ENCODE measurements at places on chromosomes 3 and 15.
A peak's percentile ranks its signal among the peaks of the same experiment; 100 is the strongest.

DNA sequence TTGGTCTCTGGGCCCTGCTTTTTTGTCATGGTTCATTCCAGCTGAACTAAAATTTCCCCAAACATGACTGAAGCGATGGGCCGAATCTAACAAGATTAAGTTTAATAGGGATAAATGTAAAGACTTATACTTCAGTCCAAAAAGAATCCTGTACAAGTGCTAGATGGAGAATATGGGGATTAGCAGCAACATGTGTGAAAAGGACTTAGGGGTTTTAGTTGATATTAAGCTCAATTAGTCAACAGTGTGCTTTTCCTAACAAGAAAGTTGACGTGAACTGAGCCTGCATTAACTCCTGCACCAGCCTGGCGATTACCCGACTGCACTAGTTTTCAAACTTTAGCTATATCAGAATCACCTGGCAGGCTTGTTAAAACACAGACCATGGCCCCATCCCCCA lies 61.0 kb upstream of the BBX start:
- DNase-seq: no peak

GRCh38 chr3:189041482-189042090 lies 130.2 kb upstream of the TPRG1 start:
- peak; percentile 58 for DNase-seq

GRCh38 chr3:117734496-117734895 lies 1024.9 kb downstream of the TUSC7 start:
- no peak for DNase-seq

DNA sequence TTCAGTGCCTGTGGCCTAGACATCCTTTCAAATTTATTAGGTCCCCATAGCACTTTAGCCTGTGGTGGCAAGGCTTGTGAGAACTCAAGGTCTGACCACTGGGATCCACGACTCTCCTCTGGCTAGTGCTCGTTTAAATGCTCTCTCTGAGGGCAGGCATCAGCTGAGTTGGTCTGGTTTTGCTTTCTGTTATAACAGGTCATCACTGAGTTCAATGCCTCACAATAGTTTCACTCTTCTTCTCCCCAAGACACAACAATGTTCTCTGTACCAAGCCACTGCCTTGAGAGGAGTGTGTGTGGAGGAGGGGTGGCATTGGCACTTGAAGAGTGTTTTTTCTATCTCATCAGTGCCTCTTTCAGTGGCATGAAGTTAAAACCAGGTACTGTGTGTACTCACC lies 7.6 kb downstream of the OR5K4 start:
- no peak for DNase-seq

- peak; percentile 29 for DNase-seq
Measured at GRCh38 chr3:14775011-14775410, 43.8 kb upstream of the FGD5 start.

- DNase-seq: no peak
Measured at GRCh38 chr3:170603770-170604510, 18.1 kb upstream of the SLC7A14 start.

- no peak for DNase-seq
Measured at GRCh38 chr3:143045639-143046038, 44.3 kb downstream of the U2SURP start.

DNA sequence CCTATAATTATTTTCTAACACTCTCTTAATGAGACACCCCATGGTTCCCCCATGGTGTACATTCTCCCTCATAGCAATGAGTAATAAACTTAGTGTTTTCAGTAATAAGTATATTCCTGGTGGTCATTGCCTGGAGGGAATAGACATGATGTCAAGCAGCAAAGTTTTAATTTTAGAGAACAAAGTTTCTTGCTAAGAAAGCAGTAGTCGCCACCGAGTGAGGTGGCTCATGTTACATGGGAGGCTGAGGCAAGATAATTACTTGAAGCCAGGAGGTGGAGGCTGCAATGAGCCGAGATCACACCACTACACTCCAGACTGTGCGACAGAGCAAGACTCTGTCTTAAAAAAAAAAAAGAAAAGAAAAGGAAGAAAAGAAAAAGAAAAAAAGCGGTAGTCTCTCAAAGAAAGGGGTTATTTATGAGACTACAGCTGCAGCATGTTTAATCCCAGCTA lies 2.4 kb upstream of the ELP6 start:
- DNase-seq: no peak

- DNase-seq: no peak
Measured at GRCh38 chr15:89333959-89334509, 590 bp downstream of the POLG start.

GRCh38 chr3:122318620-122319019 lies 6.4 kb upstream of the CSTA start:
- no peak for DNase-seq

- DNase-seq: no peak
Measured at GRCh38 chr3:125168711-125169393, 43.7 kb downstream of the SLC12A8 start.

- DNase-seq: no peak
Measured at GRCh38 chr15:48498828-48499227, 146.7 kb downstream of the FBN1 start.

DNA sequence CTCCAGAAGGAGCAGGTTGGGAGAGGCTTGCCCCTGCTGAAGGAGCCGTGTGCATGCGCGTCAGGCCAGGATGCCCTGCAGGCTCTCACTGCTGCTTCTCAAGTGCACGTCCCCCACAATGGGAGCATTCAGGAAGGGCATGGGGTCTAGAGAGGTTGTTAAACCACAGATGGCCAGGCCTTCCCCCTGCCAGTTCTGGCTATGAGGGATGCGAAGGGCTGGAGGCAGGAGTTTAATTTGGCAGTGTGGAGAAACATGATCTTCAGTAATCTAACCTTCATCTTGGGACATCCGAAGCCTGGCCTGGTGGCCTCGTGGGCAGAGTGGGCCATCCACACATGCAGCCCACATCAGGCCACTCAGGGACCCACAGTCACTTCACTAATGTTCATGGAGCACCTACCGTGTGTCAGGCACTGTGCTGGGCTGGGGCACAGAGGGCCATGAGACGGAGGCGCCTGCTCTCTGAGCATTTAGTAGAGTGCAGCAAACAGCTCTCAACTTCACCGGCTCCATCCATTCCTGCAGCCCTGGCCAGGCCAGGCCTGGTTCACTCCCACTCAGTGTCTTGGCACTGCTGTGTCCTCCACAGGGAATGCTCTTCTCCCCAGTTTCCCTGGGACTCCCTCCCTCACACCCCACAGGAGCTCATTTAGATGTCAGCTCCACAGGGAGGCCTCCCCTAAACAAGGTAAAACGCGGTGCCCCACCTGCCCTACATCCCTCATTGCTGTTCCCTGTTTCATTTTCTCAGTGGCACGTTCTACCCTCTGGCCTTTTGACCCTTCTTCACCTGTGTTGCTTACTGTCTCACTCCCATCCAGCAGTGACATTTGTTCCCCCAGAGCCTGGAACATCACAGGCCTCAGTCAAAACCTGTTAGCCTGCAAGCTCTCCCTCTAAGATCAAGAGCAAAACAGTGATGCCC lies 4.0 kb downstream of the CFAP100 start:
- no peak for DNase-seq

DNA sequence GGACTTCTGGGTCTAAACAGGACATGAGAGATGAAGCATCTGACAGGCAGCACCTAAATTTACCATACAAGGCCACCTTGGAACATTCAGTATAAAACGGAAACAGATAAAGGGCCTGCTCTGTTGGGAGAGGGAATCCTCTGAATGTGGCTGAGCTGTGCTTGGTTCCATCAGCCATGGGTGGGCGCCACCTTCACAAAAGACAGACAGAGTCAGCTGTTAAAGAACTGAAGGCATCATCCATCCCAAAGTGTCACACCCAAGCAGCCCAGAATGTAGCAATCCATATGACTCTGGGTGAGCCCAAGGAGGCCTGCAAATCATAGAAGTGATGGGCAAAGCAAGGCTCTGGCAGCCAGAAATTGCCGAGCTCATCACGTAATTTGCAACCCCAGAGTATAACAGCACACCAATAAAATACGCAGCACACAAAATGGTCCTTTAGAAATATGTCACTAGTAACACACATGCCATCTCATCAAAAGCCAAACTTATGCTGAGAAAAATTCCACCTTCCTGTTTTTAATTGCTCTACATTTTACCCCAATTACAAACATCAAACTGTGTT lies 24.8 kb upstream of the RBP1 start:
- no peak for DNase-seq

GRCh38 chr3:21791356-21791755 lies 40.3 kb upstream of the ZNF385D start:
- no peak for DNase-seq

GRCh38 chr3:42871592-42872196 lies 4.0 kb downstream of the CYP8B1 start:
- peak; percentile 13 for DNase-seq

GRCh38 chr3:94593526-94594150 lies 530.8 kb downstream of the NSUN3 start:
- no peak for DNase-seq

- no peak for DNase-seq
Measured at GRCh38 chr15:50685191-50685975, 1.2 kb downstream of the TRPM7 start.

DNA sequence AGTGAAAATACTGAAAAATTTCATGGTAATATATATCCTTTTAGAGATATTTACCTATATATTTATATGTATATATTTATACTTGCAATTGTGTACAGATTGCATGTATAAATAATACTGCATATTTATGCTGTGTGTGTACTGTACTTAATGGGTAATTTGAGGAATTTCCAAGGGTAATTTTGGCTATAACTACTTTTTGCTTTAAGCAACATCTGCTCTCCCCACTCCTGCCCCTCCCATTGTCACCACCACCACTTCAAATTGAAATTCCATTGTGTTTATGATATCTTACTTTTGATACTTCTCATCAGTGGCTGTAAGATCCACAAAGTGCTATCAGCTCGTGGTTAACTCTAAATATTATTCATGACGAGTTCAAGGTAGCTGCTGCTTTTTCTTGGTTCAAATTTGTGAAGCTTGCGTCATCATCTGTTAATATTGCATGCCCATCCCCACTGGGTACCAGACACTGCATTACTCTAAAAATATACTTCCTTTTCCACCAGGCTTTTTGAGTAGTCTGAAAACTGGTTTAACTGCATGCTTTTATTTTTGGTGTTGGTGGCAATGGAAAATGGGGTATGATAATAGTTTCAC lies 91.7 kb upstream of the MITF start:
- DNase-seq: no peak

GRCh38 chr3:48371651-48372376 lies at the start of gene FBXW12:
FBXW12 (plus strand) TSS chr3:48372219; CDS start chr3:48372768, 549 bp downstream.
- DNase-seq: no peak

DNA sequence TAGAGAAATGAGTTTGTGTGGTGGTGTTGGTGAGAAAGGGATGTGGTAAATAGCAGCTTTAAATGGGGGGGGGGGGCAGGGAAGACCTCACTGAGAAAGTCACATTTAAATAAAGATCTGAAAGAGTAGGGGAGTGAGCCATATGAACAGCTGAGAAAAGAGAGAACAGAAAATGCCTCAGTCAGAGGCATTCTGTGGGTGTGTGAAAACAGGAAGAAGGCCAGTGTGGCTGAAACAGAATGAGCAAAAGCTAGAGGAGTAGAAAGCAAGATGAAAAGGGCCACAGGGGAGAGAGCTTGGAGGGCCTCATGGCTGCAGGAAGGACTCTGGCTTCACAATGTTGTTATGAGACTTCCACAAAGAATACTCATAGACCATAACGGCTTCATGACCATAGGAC lies 783.3 kb downstream of the ZPLD1 start:
- no peak for DNase-seq

- DNase-seq: no peak
Measured at GRCh38 chr3:112011376-112011940, 12.7 kb downstream of the TAGLN3 start.

DNA sequence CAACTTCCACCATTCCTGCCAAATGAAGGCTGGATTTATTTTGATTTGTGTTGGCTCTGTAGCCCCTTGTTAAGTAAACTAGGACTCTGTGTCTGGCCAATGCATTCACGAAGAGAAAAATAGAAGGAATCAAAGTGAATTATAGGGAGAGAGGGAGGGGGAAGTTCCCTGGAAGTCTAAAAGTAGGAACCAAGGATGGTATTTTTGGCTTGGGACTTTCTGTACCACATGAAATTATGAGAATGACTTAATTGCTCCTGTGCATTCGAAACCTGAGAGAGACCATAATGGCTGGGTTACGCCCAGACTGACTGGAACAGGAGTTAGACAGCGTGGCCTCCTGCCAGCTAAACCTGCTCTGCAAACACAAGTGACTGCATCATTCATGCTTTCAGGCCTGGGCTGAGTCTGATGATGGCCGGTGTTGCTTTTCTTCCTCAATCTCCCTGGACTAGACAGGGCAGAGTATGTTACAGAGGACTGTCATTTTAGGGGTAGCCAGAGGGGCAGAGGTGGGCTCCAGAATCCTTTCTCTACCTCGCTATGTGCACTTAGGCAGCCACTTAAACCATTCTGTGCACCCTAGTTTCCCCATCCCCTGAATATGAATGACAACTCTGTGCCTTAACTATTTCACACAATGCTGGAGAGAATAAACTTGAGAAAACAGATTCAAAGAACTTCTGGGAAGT lies 58.9 kb downstream of the MYO1E start:
- no peak for DNase-seq

DNA sequence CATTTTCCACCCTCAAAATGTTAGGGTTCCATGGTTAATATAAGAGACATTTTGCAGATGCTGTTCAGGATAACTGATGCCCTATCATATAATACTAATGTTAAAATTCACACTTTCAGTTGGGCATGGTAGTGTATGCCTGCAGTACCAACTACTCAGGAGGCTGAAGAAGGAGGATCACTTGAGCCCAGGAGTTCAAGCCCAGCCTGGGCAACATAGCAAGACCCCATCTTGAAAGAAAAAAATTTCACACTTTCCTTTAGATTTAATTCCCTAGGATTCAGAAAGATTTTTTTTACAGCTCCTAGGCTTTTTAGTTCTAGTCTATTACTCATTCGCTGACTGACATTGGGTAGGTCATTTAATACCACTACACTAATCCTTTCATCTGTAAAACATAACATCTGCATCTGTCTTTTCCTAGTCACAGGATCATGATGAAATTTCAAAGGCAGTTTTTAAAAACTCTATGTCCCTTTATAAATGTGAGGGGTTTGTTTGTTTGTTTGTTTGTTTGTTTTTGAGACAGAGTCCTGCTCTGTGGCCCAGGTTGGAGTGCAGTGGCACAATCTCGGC lies 103.7 kb downstream of the MYO5A start:
- no peak for DNase-seq

Data from ecto neural progenitor cell (in vitro differentiated cells).